ENCODE measurements at places on chromosomes 4 and X.

DNA sequence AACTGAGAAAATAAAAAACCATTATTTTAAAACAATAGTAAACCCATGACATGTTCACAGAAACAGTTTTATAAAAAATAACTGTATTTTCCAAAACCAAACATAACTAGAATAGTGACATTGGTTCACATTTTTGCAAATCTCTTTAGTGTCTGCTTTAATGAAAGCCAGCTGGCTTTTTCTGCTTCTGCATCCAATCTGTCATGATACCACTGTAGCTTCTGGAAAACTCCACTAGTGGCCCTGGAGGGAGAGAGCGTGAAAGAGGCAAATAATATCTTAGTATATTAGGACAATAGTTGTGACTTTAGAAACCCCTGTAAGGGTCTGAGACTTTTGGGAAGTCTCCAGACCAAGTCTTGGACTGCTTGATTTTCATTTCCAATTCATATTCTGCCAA is 31.1 kb downstream of the FGFBP1 start:
- no peak for DNase-seq

DNA sequence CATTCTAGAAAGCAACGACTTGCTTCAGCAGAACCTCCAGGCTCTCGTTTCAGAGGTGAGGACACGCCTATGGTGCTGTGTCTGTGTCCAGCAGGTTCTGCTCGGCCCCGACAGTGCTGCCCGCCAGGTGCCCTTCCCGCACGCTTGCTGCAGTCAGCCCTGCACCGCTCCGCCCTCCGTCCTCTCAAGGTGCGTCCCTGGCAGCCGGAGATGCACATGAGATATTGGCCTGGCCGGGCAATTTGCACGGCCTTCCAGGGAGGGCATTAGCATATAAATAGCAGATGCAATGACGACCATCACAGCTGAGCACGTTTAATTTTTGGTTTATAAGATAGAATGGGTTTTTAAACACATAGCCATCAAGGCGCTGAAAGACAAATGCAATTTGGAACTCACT is 14.4 kb downstream of the UVSSA start:
- DNase-seq = no peak

- no peak for DNase-seq
These were observed 849.3 kb upstream of the PCDH10 start for GRCh38 chr4:132299841-132300240.

GRCh38 chr4:67762086-67762485 is 7.9 kb upstream of the GNRHR start:
- DNase-seq = no peak

- DNase-seq = no peak
These were observed 71.0 kb downstream of the LAS1L start for GRCh38 chrX:65463550-65463949.

DNA sequence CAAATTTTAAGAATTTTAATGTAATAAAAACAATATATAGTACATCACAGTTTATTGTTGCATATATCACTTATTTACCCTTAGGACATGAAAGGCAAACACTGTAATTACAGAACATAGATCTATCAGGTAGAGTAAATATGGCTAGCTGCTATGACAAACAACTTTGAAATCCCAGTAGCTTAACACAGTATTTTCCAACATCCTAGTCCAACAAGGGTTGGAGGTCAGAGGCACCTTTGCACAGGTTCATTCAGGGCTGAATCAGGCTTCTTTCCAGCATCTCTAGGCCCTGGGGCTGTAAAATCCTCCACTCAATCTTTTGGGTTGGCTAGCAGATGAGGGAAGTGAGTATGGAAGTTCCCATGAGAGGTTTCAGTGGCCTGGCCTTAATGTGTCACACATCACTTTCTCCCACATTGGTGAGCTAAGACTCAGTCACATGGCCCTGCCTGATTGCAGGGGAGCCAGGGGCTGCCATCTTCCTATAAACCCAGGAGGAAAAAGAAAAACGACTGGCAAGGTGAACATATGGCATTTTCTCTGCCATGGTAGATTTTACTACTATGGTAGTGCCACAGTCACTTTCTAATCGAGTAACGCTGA is 32.9 kb downstream of the HERC6 start:
- no peak for DNase-seq

- no peak for DNase-seq
These were observed 204.9 kb downstream of the SMARCA1 start for GRCh38 chrX:129318375-129318774.

GRCh38 chr4:64341711-64342110 is 67.5 kb downstream of the TECRL start:
- no peak for DNase-seq

- DNase-seq = no peak
These were observed 177.9 kb downstream of the CBR4 start for GRCh38 chr4:168831919-168832762.

DNA sequence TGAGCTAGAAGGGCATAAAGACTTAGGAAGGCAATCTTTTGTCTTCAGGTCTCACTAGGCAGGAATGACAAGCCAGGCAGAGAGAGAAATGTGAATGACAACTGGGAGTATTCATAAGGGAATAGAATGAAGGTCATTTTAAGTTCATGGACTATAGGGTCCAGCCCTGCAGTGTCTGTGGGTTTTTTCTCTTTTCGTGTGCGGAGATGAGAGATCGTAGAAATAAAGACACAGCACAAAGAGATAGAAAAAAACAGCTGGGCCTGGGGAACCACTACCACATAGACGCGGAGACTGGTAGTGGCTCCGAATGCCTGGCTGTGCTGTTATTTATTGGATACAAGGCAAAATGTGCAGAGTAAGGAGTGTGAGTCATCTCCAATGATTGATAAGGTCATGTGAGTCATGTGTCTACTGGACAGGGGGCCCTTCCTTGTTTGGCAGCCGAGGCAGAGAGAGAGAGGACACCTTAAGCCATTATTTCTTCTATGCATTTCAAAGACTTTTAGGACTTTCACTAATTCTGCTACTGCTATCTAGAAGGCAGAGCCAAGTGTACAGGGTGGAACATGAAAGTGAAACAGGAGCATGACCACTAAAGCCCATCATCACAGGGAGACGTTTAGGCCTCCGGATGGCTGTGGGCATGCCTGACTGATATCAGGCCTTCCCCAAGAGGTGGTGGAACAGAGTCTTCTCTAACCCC is 921.8 kb upstream of the PCDH10 start:
- DNase-seq = no peak

DNA sequence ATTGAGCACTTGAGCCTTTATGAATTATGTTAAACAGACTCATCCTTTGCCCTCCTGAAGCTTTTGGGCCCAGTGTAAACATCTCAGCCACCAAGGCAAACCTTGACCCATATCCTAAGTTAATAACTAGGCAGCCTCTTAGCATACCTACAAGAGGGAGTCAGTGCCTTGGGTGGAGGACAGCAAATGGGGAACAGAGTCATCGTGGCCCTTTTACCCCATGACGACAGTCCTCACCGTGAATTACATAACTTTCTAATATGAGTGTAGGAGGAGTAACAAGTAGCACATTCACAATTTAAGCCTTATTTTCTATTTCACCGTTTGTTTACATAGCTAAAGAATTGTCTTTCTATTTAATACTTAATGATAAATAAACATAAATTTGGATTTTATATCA is 16.8 kb downstream of the CLDN22 start:
- DNase-seq = no peak

GRCh38 chr4:72951147-72951546 is 118.4 kb downstream of the COX18 start:
- no peak for DNase-seq
